Natural killer cell (primary cell): ENCODE measurements at places on chromosomes 16 and 17. TPM values are rescaled to one million over a fixed set of nuclear protein-coding genes. Genes with fewer than 3 reads are reported as not detected.

GRCh38 chr17:15175356-15175755 is 89.8 kb downstream of the PMP22 start:
- H3K27ac ChIP-seq, result no peak overlapping the region
- no peaks in the 10 kb centered on the region for H3K36me3 ChIP-seq
- no peak overlapping the region for H3K4me3 ChIP-seq
- H3K4me1 ChIP-seq, result no peaks in the 10 kb centered on the region
- H3K27me3 ChIP-seq, result no peaks in the 10 kb centered on the region

The MLX gene
- total RNA-seq, result 38.9 TPM

DNA sequence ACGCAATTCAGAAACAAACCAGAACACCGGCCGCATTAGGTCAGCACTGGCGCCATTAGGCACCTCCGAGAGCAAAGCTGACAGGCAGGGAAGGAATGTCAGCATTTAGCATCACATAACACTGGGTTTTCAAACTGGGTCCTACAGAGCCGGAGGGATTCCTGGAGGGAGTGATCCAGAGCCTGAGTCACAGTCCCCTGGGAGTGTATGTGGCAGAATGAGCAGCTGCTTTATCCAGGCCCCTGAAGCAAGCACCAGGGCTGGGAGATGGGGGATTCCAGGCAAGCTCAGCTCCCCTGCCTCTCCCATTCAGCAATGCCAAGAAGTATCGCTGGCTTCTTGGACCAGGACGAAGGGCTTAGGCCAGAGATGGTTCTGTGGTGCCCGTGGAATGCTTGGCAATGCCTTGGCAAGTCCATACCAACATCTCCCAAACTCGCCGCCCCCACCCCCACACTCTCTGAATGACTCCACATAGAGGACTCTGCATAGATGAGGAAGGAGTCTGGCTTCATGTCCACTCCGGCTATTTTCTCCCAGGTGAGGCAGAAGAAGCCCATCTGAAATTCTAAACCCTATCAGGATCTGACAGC is 20.4 kb downstream of the GAS7 start:
- no peak for DNase-seq
- H3K27ac ChIP-seq, result no peak overlapping the region
- no peak overlapping the region for H3K4me3 ChIP-seq
- H3K36me3 ChIP-seq, result no peaks in the 10 kb centered on the region
- no peaks in the 10 kb centered on the region for H3K27me3 ChIP-seq

- H3K27ac ChIP-seq, result no peak overlapping the region
- H3K4me1 ChIP-seq, result no peaks in the 10 kb centered on the region
- DNase-seq, result no peak
- no peaks in the 10 kb centered on the region for H3K36me3 ChIP-seq
- H3K27me3 ChIP-seq, result no peaks in the 10 kb centered on the region
Observed at GRCh38 chr17:55186937-55187770, 77.6 kb upstream of the HLF start.

DNA sequence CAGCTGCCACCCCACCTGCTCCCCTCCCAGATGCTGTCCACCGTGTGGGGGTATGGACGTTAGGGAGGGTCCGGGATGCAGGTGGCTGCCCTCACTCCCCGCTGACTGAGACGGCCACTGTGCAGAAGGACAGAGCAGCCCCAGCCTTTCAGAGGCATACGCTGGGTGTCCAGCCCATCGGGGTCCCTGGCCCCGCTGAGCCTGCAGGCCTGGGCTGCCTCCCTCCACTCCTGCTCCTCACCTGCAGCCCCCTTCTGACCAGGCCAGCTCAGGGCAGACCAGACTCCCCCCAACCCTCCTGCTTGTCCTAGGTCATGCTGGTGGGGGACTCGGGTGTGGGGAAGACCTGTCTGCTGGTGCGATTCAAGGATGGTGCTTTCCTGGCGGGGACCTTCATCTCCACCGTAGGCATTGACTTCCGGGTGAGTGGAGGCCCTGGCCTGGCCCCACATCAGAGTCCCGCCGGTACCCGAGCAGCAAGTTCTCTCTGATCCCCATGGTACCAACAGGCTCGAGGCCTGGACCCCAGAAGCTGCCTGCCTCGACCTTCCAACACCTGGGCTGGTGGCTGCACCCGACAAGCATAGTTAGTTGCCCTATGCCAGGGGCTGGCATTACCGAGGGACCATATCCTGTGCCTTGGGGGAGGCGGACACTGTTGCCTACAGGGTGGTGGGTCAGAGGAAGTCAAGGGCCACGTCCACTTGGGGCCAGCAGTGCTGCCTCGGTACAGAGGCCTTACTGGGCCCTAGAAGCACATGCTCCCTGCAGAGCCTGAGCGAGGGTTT is 1.4 kb downstream of the RAB26 start:
- no peak for DNase-seq
- H3K27ac ChIP-seq, result no peak overlapping the region
- peaks cover 55% of the 10 kb centered on the region for H3K4me1 ChIP-seq
- H3K36me3 ChIP-seq, result peaks cover 5% of the 10 kb centered on the region

The TMEM204 gene
- total RNA-seq, result 3.3 TPM

The KRTAP2-3 gene
- total RNA-seq, result not detected

- no peaks in the 10 kb centered on the region for H3K27me3 ChIP-seq
- H3K27ac ChIP-seq, result peak overlapping the region; percentile 83
- peak overlapping the region; percentile 36 for H3K4me3 ChIP-seq
- DNase-seq, result no peak
- H3K4me1 ChIP-seq, result peaks cover 47% of the 10 kb centered on the region
Observed at GRCh38 chr17:76528528-76529223, 8.8 kb downstream of the CYGB start.
